Spinal cord (tissue), 10 donors: ENCODE measurements at places on chromosomes 3 and 15. TPM values are rescaled to one million over a fixed set of nuclear protein-coding genes. Genes with fewer than 3 reads are reported as not detected.
A peak's percentile ranks its signal among the peaks of the same experiment; 100 is the strongest.

- peak; percentile 79 for DNase-seq
These were observed 29.5 kb downstream of the HES1 start for GRCh38 chr3:194165271-194166018.

Gene STAB1
- 38.3 TPM for polyA plus RNA-seq

DNA sequence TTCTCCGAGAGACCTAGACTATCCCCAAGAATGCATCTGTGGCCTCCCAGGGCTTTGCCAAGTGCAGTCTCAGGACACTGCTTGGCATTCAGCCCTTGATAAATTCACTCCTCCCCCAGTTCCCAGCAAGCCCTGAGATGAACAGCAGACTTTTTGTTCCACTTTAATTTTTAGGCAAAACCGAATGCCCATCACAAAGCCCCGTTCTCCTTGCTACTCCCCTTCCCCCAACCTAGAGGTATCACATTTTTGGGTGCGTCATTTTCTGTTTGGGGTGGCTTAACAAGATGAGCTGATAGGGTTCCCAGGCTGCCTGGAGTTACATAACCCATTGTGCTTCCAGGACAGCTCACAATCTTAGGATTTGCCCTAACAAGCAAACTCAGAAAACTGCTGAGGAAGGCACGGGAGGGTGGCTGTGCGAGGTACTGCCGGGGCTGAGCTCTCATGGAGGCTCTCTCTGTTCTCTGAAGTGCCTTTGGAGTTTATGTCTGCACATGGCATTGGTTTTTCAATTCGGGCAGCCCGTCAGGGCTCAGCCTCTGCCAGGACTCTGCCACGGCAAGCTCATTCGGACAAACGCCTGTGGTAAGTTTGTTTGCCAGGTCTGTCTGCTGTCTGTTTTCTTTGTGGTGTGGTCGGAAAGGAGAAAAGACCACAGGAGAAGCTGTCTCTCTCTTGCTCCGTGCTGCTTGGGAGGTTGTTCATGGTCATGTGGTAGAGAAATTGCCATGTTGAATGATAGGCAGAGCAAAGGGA, at the start of gene TRAK1:
Gene TRAK1 (plus strand): TSS at position 385 of the 759 bp plus-strand sequence. CDS start 113 bp downstream, at position 498.
- peak; percentile 84 for DNase-seq

Gene SGO1
- polyA plus RNA-seq: 4.0 TPM

GRCh38 chr3:19960696-19961095, 13.8 kb downstream of the RAB5A start:
- DNase-seq: no peak

GRCh38 chr3:183532620-183533411, 22.7 kb downstream of the KLHL6 start:
- DNase-seq: no peak

DNA sequence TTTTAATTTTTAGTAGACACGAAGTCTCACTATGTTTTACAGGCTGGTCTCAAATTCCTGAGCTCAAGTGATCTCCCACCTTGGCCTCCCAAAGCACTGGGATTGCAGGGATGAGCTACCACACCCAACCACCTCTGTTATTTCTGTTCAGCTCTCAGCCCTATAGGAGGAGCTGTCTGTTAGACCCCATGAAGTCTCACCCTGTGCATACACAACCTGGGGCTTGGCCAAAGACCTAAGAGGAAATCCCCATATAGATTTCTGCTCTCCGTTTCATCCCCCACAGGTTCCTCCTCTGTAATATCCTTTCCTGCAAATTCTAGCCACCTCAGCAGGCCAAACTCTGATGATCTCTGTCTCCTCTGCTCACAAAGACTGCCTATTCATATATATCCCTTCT, 56.6 kb upstream of the CTDSPL2 start:
- DNase-seq: no peak

DNA sequence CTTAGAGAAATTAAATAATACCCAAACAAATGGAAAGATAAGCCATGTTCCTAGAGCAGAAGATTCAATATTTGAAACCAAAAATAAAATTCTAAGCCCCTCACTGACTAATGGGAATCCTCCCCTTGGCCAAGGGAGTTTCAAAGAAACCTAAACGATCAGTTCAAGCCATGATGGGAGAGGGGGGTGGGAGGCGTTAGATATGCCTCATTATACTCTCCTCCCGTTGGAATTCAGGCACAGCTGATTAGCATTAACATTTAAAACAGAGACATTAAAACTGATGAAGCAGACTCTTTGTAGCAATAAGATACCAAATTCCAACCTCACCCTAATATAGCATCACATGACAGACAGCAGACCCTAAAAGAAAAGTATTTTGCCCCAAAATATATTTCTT, 32.9 kb downstream of the OCA2 start:
- peak; percentile 68 for DNase-seq

Gene PTH1R
- polyA plus RNA-seq: 14.0 TPM

GRCh38 chr15:30670056-30670455, 44.1 kb downstream of the ARHGAP11B start:
- DNase-seq: no peak

GRCh38 chr15:95291898-95292472, 1038.5 kb upstream of the NR2F2 start:
- DNase-seq: no peak

Gene MESP2
- polyA plus RNA-seq: 0.71 TPM

Gene EOMES
- 0.13 TPM for polyA plus RNA-seq

Gene ALDH1A3
- polyA plus RNA-seq: 2.5 TPM

- no peak for DNase-seq
These were observed 2.3 kb downstream of the FBXL22 start for GRCh38 chr15:63599401-63600000.

DNA sequence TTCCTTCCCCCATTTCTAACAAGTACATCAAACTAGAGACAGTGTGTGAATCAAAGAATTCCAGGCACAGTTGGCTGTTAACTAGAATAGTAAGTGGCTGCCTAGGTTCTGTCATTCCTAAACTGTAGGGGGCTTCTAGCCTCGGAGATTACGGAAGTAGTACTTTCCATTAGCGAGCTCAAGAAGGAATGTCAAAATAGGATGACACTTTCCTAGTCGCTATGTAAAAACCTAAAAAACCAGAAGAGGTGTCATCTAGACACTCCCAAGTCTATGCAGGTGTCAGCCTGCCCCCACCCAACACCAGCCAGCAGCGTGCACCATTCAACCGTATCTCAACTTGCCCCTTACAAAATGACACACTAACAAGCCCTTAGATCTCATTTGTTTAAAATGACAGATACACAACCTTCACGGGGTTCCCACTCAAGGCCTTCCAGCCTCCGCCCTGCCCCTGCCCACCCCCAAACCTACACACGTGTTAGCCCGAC, 874 bp downstream of the INO80 start:
- DNase-seq: peak; percentile 17

DNA sequence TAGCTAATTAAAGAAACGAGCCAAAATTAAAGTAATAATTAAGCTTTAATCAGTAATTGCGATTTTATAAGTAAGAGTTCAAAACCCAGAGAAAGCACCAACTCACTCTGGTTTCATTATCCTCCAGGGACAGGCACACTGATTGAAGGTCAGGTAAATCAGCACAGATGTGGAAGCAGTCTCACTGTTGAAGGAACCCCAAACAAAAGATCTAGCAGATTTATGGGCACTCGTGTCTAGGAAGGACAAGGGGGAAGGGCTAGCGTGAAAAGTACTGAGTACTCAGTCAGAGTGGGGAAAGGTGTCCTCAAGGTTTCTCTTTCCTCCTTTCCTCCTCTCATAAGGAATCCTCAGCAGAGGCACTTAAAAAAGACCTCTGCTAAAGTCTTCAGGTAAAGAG, 320.1 kb downstream of the PYDC2 start:
- DNase-seq: no peak
